Panc1 (cell line): ENCODE measurements at places on chromosomes 5 and 9. TPM values are rescaled to one million over a fixed set of nuclear protein-coding genes. Genes with fewer than 3 reads are reported as not detected.

The OGN gene
- 0.08 TPM for total RNA-seq

The FAM221B gene
- total RNA-seq: not detected

The PHF24 gene
- total RNA-seq: 0.08 TPM

The PCDHB6 gene
- 1.9 TPM for total RNA-seq

The IFNK gene
- not detected for total RNA-seq

The MARCHF6 gene
- 172 TPM for total RNA-seq

The AKNA gene
- total RNA-seq: 10.1 TPM

The NR6A1 gene
- 7.6 TPM for total RNA-seq
